ENCODE measurements at places on chromosomes 11 and 22. TPM values are rescaled to one million over a fixed set of nuclear protein-coding genes. Genes with fewer than 3 reads are reported as not detected.

GRCh38 chr11:118226781-118227180 is 2.0 kb upstream of the JAML start:
- no peaks in the 10 kb centered on the region for H3K4me1 ChIP-seq
- H3K4me3 ChIP-seq = no peak overlapping the region
- H3K27me3 ChIP-seq = no peaks in the 10 kb centered on the region
- H3K27ac ChIP-seq = no peak overlapping the region
- no peak for DNase-seq

GRCh38 chr11:113137713-113138529 is 176.5 kb upstream of the TTC12 start:
- H3K36me3 ChIP-seq = no peaks in the 10 kb centered on the region
- H3K27me3 ChIP-seq = no peaks in the 10 kb centered on the region
- no peak overlapping the region for H3K4me3 ChIP-seq
- H3K4me1 ChIP-seq = peaks cover 10% of the 10 kb centered on the region
- H3K27ac ChIP-seq = no peak overlapping the region
- DNase-seq = no peak

- no peak overlapping the region for H3K27ac ChIP-seq
- no peaks in the 10 kb centered on the region for H3K4me1 ChIP-seq
- H3K36me3 ChIP-seq = no peaks in the 10 kb centered on the region
- no peak for DNase-seq
- H3K4me3 ChIP-seq = no peak overlapping the region
Observed at GRCh38 chr11:85740481-85741400, 54.7 kb upstream of the CCDC89 start.

DNA sequence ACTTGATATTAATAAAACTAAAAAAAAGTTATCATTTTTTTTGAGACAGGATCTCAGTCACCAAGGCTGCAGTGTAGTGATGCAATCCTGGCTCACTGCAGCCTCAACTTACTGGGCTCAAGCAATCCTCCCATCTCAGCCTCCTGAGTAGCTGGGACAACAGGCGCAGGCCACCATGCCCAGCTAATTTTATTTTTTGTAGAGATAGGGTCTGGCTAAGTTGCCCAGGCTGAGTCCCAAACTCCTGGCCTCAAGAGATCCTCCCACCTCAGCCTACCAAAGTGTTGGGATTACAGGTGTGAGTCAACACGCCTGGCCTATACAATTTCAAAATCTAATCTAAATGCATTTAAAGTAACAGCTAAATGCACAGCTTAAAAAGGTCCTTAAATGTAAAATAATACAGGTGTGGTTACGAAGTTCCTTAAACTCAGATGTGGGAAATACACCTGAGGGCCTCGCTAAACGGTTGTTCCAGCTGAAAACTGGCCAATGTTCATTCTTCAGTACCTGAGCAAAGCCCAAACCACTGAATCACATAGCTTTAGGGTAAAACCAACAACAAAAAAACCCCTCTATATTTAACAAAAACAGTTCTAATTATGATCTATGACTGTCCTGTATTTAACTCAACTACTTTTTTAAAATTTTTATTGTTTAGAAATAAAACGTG is 11.8 kb downstream of the NAP1L4 start:
- H3K27me3 ChIP-seq = no peaks in the 10 kb centered on the region
- DNase-seq = no peak
- no peak overlapping the region for H3K4me3 ChIP-seq
- peaks cover 1% of the 10 kb centered on the region for H3K4me1 ChIP-seq

DNA sequence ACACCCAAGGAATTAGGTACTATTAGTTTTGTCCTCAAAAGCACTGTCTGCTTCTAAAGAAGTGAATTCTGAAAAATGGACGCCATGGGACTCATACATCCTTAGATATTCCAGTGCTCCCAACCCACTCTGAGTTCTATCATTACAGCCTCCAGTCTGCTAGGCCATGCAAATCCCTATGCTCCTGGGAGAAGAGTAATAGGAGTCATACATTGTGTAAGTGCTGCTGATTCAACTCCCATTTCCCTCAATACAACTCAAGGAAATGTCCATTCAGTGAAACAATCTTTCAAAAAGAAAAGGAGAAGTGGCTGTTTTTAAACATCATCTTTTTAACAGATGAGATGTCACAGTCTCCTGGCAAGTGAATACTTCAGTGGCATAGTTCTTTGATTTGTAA is 590.2 kb upstream of the LRRC4C start:
- H3K27me3 ChIP-seq = no peaks in the 10 kb centered on the region
- no peaks in the 10 kb centered on the region for H3K4me1 ChIP-seq
- no peak overlapping the region for H3K27ac ChIP-seq
- H3K4me3 ChIP-seq = no peak overlapping the region
- DNase-seq = no peak
- no peaks in the 10 kb centered on the region for H3K36me3 ChIP-seq

GRCh38 chr11:78532991-78533390 is 41.7 kb downstream of the NARS2 start:
- peaks cover 3% of the 10 kb centered on the region for H3K27me3 ChIP-seq
- no peak overlapping the region for H3K27ac ChIP-seq
- DNase-seq = no peak
- H3K4me1 ChIP-seq = no peaks in the 10 kb centered on the region
- H3K4me3 ChIP-seq = no peak overlapping the region
- no peaks in the 10 kb centered on the region for H3K36me3 ChIP-seq

- H3K4me1 ChIP-seq = no peaks in the 10 kb centered on the region
- H3K27me3 ChIP-seq = no peaks in the 10 kb centered on the region
- no peaks in the 10 kb centered on the region for H3K36me3 ChIP-seq
Observed at GRCh38 chr11:4454021-4454420, 4.9 kb downstream of the OR52K2 start.

DNA sequence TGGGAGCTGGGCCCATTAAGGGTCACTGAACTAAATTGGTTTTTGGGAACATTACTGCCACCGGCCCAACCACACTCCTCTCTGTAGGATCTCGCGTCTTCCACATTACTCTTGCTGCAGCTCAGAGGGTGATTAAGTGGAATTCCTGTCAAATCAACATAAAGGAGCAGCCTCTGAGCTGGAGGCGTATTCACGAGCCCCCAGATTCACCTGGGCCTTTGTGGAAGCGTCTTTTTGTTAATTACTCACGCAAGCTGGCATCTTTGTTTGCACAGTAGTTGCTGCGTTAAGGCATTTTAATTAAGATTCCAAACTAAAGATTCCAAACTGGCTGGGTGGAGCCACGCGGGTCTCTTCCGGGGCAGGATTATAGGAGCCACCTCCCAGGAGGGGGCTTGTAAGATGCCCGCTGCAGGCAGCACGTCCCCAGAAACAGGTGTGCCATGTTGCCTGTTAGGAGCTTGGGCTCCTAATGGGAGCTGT is 21.5 kb upstream of the RFPL3 start:
- H3K27ac ChIP-seq = no peak overlapping the region
- no peak overlapping the region for H3K4me3 ChIP-seq
- no peaks in the 10 kb centered on the region for H3K27me3 ChIP-seq
- H3K4me1 ChIP-seq = no peaks in the 10 kb centered on the region
- H3K36me3 ChIP-seq = no peaks in the 10 kb centered on the region

GRCh38 chr22:50676180-50676636 is 3.6 kb downstream of the SHANK3 start:
- no peak for DNase-seq
- peaks cover 4% of the 10 kb centered on the region for H3K4me1 ChIP-seq
- no peak overlapping the region for H3K4me3 ChIP-seq

GRCh38 chr11:86459002-86459385 is 84.3 kb downstream of the CCDC81 start:
- peaks cover 13% of the 10 kb centered on the region for H3K4me1 ChIP-seq
- no peaks in the 10 kb centered on the region for H3K36me3 ChIP-seq
- H3K27ac ChIP-seq = no peak overlapping the region
- no peak overlapping the region for H3K4me3 ChIP-seq
- DNase-seq = no peak
- no peaks in the 10 kb centered on the region for H3K27me3 ChIP-seq

- H3K4me1 ChIP-seq = no peaks in the 10 kb centered on the region
- H3K27me3 ChIP-seq = no peaks in the 10 kb centered on the region
- no peaks in the 10 kb centered on the region for H3K36me3 ChIP-seq
- H3K27ac ChIP-seq = no peak overlapping the region
- H3K4me3 ChIP-seq = no peak overlapping the region
Observed at GRCh38 chr11:11122749-11123148, 230.3 kb downstream of the CSNK2A3 start.

GRCh38 chr11:96114178-96115064 is 190.5 kb upstream of the MTMR2 start:
- H3K27ac ChIP-seq = no peak overlapping the region
- H3K27me3 ChIP-seq = no peaks in the 10 kb centered on the region
- no peaks in the 10 kb centered on the region for H3K36me3 ChIP-seq
- no peak overlapping the region for H3K4me3 ChIP-seq

- H3K36me3 ChIP-seq = no peaks in the 10 kb centered on the region
- H3K27ac ChIP-seq = no peak overlapping the region
- H3K27me3 ChIP-seq = no peaks in the 10 kb centered on the region
- no peak for DNase-seq
Observed at GRCh38 chr11:6200975-6201374, 2.0 kb downstream of the OR52W1 start.

The BAIAP2L2 gene
- 0.56 TPM for total RNA-seq

The NELL1 gene
- total RNA-seq = 0.34 TPM

The PDE3B gene
- 2.1 TPM for total RNA-seq

The MRGPRX4 gene
- total RNA-seq = not detected

The SERPIND1 gene
- total RNA-seq = 2.2 TPM

The WT1 gene
- 171 TPM for total RNA-seq

The OR51B2 gene
- 0.38 TPM for total RNA-seq

The ENTHD1 gene
- not detected for total RNA-seq

The USH1C gene
- 0.25 TPM for total RNA-seq

The TRIM49 gene
- total RNA-seq = not detected

The ABTB2 gene
- total RNA-seq = 2.4 TPM

The SYCE3 gene
- not detected for total RNA-seq
